ENCODE measurements at places on chromosomes 12 and 14. TPM values are rescaled to one million over a fixed set of nuclear protein-coding genes. Genes with fewer than 3 reads are reported as not detected.

The GZMB gene
- total RNA-seq: 2,090 TPM

The APOF gene
- not detected for total RNA-seq

The ALKBH2 gene
- total RNA-seq: 13.7 TPM

The SMIM41 gene
- not detected for total RNA-seq

The DDIT3 gene
- 39.8 TPM for total RNA-seq

The IFNG-AS1 gene
- total RNA-seq: 2.7 TPM

The NUBPL gene
- total RNA-seq: 9.0 TPM

The EID3 gene
- total RNA-seq: 17.9 TPM

The CISTR gene
- total RNA-seq: not detected

The MDM1 gene
- 34.1 TPM for total RNA-seq

The ZNF839 gene
- total RNA-seq: 23.8 TPM

The SIX4 gene
- not detected for total RNA-seq

The ACRBP gene
- 0.98 TPM for total RNA-seq

GRCh38 chr14:77760381-77761204 lies at the start of gene SNW1:
TSS of gene SNW1 (minus strand) at chr14:77761156. CDS start at chr14:77761127, 29 bp downstream.
- DNase-seq: peak; percentile 94
- peak within 1 kb of the TSS; percentile 98 for H3K27ac ChIP-seq
- peak within 1 kb of the TSS; percentile 97 for H3K4me3 ChIP-seq
- no peaks in the 10 kb centered on the region for H3K27me3 ChIP-seq
- peaks cover 18% of the 10 kb centered on the region for H3K36me3 ChIP-seq

DNA sequence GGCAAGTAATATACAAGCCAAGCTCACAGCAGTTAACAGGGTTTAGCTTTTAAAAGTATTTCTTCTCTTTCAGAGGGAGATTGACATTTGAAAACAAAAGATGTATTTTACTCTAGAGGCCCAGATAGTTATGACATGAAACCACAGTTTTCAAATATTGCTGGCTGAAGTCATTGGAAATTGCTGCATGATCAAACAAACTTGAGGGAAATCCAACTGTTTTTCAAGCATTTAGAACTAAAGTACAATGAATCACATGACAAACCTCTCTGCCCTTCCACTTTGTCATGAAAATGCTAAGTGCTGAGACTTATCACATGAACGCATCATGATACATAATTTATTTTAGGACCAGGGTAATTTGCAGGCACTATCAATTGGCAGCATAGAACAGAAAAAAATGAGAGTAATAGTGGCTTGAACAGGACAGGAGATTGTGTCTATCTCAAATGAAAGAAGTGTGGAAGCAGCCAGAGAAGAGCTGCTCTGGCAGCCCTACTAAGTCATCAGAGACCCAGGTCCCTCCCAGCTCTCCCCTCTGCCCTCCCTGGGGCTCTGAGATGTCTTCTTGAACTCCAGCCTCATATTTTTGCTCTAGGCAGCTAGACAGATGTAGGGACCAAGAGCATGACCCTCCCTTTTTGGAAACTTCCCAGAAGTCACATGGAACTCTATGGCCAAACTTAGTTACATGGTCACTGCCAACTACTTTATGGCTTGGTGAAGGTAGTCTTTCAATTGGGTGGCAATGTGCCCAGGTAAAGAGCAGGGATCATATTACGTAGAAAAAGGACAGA lies 90.1 kb upstream of the PELI2 start:
- H3K4me3 ChIP-seq: no peak overlapping the region
- no peaks in the 10 kb centered on the region for H3K36me3 ChIP-seq
- no peak overlapping the region for H3K27ac ChIP-seq

GRCh38 chr14:75811872-75812499 lies 150.9 kb downstream of the TTLL5 start:
- H3K27me3 ChIP-seq: no peaks in the 10 kb centered on the region
- DNase-seq: no peak
- H3K4me1 ChIP-seq: no peaks in the 10 kb centered on the region

DNA sequence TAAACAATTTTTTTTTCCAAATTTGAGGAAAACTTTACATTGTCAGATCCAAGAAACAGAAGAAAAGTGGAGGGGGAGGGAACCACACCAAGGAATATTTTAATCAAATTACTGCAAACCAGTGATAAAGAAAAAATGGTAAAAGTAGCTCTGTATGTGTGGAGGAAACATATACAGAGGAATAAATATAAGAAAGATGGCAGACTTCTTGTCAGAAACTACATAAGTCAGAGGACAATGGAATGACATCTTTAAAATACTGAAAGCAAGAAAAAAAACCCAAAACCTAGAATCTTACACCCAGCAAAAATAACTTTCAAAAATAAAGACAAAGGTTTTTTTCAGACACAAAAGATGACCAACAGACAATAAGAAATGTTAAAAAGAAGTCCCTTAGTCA lies 10.2 kb upstream of the LLPH start:
- H3K27ac ChIP-seq: no peak overlapping the region
- no peak for DNase-seq
- no peak overlapping the region for H3K4me3 ChIP-seq

GRCh38 chr12:69274861-69275260 lies 35.5 kb downstream of the CPSF6 start:
- no peak overlapping the region for H3K4me3 ChIP-seq
- H3K36me3 ChIP-seq: peaks cover 4% of the 10 kb centered on the region
- no peaks in the 10 kb centered on the region for H3K27me3 ChIP-seq
- peaks cover 9% of the 10 kb centered on the region for H3K4me1 ChIP-seq

DNA sequence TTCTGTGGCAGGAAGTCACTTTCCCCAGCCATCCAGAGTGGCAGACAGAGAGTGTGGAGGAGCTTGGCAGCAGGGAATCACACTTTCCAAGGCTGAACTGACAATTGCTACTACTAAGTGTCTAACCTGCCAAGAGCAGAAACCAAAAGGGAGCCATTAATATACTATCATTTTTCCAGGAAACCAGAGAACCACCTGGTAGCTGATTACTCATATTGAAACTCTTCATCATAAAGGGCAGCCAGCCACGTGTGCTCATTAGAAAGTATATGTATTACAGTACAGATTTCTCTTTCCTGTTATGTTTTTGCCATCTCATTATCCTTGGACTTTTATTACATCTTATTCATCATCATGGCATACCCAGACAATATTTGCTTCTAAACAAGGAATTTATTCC lies 374.9 kb downstream of the GXYLT1 start:
- H3K4me1 ChIP-seq: no peaks in the 10 kb centered on the region
- DNase-seq: no peak
- no peaks in the 10 kb centered on the region for H3K36me3 ChIP-seq

GRCh38 chr12:121812320-121812871 lies 8.6 kb downstream of the SETD1B start:
- H3K27ac ChIP-seq: no peak overlapping the region
- H3K27me3 ChIP-seq: no peaks in the 10 kb centered on the region
- DNase-seq: no peak
- peaks cover 34% of the 10 kb centered on the region for H3K4me1 ChIP-seq
- H3K36me3 ChIP-seq: peaks cover 7% of the 10 kb centered on the region

GRCh38 chr12:53431187-53431586 lies 7.5 kb downstream of the AMHR2 start:
- no peaks in the 10 kb centered on the region for H3K27me3 ChIP-seq
- DNase-seq: no peak
- no peaks in the 10 kb centered on the region for H3K36me3 ChIP-seq
- no peak overlapping the region for H3K27ac ChIP-seq
- no peaks in the 10 kb centered on the region for H3K4me1 ChIP-seq
- no peak overlapping the region for H3K4me3 ChIP-seq

- DNase-seq: no peak
- H3K27ac ChIP-seq: no peak overlapping the region
- no peaks in the 10 kb centered on the region for H3K27me3 ChIP-seq
- H3K36me3 ChIP-seq: no peaks in the 10 kb centered on the region
- H3K4me1 ChIP-seq: no peaks in the 10 kb centered on the region
Measured at GRCh38 chr12:55659486-55660385, 23.0 kb downstream of the OR10P1 start.

DNA sequence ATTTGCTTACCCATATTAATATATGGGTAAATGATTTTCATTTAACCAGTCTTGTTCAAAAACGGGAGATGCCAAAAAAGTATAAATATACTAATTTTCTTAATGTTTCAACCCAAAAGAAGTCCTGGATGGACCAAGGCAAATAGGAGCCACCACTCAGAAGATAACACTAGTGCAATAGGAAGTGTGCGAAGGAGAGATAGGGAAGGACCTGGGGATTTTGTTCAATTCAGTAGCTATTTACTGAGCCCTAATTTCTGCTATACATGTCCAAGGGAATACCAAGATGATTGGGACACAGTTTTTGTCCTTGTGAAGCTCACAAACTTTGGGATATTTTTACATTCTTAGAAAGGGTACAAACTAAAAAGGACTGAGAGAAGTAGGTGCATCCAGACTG lies 1.5 kb downstream of the CMAS start:
- peak overlapping the region; percentile 66 for H3K27ac ChIP-seq
- H3K4me3 ChIP-seq: peak overlapping the region; percentile 94
- peaks cover 21% of the 10 kb centered on the region for H3K4me1 ChIP-seq
- no peak for DNase-seq

DNA sequence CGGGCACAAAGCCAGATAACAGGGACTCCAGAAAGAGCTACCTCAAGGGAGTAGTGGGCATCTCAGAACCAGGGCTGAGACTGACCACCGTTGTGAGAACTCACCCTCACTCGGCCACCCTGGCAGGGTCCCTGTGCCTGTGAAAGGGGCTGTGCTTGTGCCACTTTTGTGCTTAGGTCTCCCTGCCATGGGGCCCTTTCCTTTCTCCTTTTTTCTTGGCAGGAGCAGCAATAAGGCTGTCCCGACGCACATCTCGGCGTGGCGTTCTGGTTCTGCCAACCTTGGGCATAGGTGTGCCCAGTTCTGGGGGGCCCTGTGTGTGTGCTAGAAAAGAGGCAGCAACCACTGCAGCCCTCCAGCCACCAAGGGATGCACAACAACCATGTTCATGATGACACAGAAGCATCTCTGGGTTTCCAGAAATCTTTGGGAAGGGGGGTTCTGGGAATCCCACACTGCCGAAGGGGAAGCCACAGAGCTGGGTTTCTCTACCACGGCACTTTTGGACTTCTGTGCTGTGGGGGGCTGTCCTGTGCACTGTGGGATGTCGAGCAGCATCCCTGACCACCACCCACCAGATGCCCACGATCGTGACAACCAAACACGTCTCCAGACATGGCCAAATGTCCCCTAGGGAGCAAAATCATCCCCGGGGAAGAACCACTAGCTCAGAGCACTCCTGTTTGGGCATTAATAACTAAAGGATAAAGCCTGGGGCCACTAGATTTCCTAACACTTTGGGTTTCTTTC lies 13.1 kb upstream of the TMEM119 start:
- no peak overlapping the region for H3K27ac ChIP-seq
- no peak for DNase-seq
- H3K4me3 ChIP-seq: no peak overlapping the region
- peaks cover 30% of the 10 kb centered on the region for H3K4me1 ChIP-seq

DNA sequence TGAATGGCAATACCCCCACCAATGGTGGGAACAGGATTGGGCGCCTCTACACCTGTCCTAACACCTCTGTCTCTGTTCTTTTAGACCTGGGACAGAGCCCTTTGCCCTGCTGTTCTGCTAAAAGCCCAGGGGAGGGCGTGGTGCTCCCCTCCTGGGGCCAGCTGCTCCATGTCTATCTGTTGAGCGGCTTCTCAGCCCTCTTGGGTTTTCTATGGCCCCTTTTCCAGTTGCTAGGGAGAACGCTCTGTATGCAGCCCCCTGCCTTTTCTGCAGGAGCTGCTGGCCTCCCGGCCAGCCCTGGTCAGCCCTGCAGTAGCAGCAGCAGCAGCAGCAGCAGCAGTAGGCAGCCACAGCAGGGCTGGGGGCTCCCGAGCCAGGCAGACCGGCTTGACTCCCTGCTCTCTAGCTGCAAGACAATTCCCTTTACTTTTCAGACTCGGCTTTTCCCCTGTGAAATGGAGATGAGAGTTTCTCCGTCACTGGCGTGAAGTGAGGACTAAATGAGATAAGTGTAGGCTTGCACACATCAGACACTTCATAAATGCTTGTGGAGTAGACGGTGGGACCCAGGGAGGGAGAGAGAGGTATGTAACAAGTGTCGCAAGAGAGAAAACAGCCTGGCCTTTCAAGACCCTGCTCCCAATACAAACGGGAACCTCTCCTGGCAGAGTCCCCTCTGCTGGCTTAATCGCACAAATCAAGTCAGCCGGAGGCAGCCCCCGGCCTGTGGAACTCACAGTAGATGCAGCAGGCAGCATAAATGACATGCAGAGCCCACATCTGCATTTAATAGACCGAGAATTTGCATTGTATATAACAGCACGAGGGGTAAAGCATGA lies 1.0 kb downstream of the RTL1 start:
- no peak overlapping the region for H3K27ac ChIP-seq
- H3K4me1 ChIP-seq: no peaks in the 10 kb centered on the region
- peaks cover 41% of the 10 kb centered on the region for H3K27me3 ChIP-seq
- H3K4me3 ChIP-seq: no peak overlapping the region
- no peaks in the 10 kb centered on the region for H3K36me3 ChIP-seq
- DNase-seq: no peak
